ENCODE measurements at places on chromosomes 3 and 15. TPM values are rescaled to one million over a fixed set of nuclear protein-coding genes. Genes with fewer than 3 reads are reported as not detected.

Gene SUSD5
- 0.89 TPM for total RNA-seq

Gene EPHB3
- total RNA-seq = 32.9 TPM

Gene CKMT1A
- 162 TPM for total RNA-seq

DNA sequence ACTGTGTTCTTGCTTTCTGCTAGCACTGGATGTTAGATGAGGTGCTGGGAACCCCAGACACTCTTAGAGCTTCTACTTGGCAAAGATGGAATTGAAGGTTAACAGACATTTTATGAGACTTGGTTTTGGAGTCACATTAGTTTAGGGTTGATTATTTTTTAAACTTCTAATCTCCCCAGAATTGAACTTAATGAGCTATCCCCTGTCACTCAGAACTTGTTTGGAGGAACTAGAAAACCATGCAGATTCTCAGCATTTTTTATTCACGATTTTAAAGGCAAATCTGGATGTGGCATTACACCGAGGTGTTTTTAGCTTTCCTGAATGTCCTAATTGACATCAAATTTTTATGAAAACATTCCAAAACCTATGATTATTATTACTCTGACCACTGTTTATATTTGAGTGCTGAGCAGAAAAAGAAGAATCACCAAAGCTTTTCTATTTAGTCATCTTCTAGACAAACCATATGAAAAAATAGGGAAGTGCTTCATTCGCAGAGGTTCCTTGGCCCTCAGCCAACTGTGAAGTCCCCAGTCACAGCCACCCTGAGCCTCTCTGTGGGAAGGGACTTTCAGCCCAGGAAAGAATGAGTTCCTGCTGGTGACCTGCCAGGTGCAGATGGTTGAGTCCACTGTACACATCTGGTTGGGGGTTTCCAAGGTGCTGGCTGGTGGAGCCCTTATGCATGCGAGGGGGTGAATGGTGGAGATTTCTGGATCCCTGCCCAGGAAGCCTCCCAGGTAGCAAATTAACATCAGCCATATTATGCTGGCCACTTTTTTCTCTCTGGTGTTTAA lies 196.0 kb upstream of the TOPAZ1 start:
- DNase-seq = peak; percentile 58

Gene MYL3
- total RNA-seq = 0.47 TPM

Gene SI
- 53.2 TPM for total RNA-seq

- DNase-seq = no peak
Measured at GRCh38 chr15:48674876-48675275, 29.4 kb upstream of the FBN1 start.

- no peak for DNase-seq
Measured at GRCh38 chr3:47856669-47857068, 53.7 kb downstream of the DHX30 start.

DNA sequence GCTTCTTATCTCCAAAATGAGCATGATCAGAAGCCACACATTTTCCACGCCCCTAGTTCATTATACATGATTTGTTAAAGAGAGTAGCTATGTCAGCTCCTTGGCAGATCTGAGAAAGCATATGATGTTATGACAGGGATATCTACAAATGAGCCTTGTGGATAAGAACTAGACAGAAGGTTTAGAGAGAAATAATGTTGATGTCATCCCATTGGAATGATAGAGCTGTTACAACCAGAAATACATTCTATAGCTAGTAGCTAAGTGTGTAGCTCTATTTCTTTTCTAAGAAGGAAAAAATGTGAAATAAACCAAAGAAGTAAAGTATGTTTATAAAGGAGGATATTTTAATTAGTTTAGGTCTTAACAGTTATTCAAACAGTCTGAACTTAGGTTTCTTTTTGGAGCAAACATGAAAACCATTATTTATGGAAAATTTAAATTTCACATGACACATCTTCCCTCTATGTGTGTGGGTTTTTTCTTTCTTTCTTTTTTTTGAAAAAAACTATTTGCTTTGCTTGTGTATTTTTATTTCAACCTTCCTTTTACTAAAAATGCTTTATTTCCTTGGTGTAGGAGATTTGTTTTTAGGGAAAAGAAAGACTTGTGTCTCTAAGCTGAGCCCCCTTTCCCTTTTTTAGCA lies 167.7 kb downstream of the GHSR start:
- DNase-seq = no peak

Gene EPHB1
- total RNA-seq = 1.1 TPM

- no peak for DNase-seq
Measured at GRCh38 chr3:54846119-54846518, 81.7 kb downstream of the LRTM1 start.

DNA sequence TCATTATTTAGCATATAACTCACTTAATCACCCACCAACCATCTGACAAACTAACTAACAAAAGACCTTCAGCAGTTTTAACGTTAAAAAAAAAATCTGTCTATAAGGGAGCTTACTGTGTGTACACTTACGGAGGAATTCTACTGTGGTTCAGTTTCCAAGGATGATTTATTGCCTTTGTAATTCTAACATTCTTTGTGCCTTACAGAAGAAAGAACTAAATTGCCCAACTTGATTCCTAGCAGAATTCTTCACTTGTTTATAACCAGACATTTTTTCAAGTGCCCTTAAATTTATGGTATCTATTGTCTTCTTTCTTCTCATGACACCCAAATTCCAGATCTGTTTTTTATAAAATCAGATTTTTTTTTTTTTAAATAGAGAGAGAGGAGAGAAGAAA lies 119.7 kb upstream of the IGSF10 start:
- DNase-seq = no peak

- DNase-seq = no peak
Measured at GRCh38 chr3:140148824-140149390, 213.9 kb downstream of the CLSTN2 start.

GRCh38 chr3:126704494-126705214 lies 614 bp downstream of the CHCHD6 start:
- DNase-seq = no peak

- peak; percentile 77 for DNase-seq
Measured at GRCh38 chr3:39291903-39292329, 12.1 kb upstream of the CX3CR1 start.

DNA sequence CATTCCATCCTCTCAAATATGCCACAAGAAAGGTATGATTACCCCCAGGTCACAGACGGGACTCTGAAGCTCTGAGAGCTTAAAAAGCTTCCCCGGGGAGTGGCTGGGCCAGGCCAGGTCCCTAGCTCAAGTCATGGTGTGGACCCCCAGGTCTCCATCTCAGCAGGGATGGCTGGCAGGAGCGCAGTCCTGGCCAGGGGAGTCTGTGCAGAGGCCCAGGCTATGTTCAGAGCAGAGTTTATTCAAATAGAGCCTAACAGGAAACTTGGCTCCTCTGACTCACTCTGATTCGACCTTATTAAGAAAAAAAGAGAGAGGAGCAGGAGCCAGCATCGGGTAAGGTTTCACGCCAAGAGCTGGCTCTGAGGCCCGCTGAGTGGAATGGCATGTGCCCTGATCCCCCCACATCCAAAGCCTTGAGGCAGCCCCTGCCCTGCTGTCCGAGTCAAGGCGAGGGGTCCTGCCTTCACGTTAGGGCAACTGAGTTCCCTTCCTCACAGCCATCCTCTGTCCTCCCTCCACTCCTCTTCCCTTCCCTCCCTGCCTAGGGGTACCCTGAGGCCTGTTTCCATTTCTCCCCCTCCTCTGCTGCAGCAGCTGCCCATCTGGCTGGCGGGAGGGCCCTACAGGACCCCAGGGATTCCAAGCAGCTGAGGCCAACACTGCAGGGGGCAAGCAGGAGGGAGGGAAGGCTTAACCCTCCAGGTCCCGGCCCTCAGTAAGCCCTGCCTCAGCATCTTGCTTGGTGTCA lies 1.9 kb upstream of the LOXL1 start:
- no peak for DNase-seq

DNA sequence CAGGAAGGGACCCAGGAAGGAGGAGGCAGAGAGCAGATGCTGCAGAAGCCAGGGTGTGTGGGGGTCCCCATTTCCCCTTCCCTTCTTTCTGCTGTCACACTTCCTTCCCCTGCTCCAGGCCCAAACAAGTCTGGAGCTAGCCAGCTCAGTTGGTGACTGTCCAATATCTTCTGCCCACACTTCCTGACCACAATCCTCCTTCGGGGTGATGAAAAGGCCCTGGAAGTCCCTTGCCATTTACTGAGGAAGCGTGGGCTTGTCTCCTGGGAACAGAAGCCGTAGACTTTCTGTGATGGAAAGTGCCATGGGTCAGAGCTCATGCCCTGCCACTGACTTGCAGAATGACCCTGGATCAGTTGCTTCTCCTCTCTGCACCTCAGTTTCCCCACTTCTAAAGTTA lies 39.0 kb downstream of the ANAPC13 start:
- DNase-seq = no peak
